ENCODE measurements at places on chromosomes 13 and 19. TPM values are rescaled to one million over a fixed set of nuclear protein-coding genes. Genes with fewer than 3 reads are reported as not detected.
A peak's percentile ranks its signal among the peaks of the same experiment; 100 is the strongest.

COL4A1 gene
- polyA plus RNA-seq = 0.03 TPM

GRCh38 chr19:50896591-50897190 is 14.5 kb downstream of the KLK4 start:
- no peak overlapping the region for H3K27ac ChIP-seq
- H3K36me3 ChIP-seq = no peaks in the 10 kb centered on the region
- H3K4me1 ChIP-seq = no peaks in the 10 kb centered on the region
- H3K4me3 ChIP-seq = no peak overlapping the region
- no peaks in the 10 kb centered on the region for H3K27me3 ChIP-seq

TMEM147 gene
- 188 TPM for polyA plus RNA-seq

GRCh38 chr13:105048677-105049076 is 1486.8 kb downstream of the EFNB2 start:
- H3K4me3 ChIP-seq = no peak overlapping the region
- DNase-seq = no peak
- H3K36me3 ChIP-seq = no peaks in the 10 kb centered on the region
- H3K4me1 ChIP-seq = no peaks in the 10 kb centered on the region
- H3K27me3 ChIP-seq = no peaks in the 10 kb centered on the region
- H3K27ac ChIP-seq = no peak overlapping the region

- H3K4me1 ChIP-seq = no peaks in the 10 kb centered on the region
- H3K27ac ChIP-seq = no peak overlapping the region
- no peak overlapping the region for H3K4me3 ChIP-seq
- DNase-seq = no peak
Measured at GRCh38 chr19:36090910-36091695, 19.8 kb upstream of the OVOL3 start.

ADGRE2 gene
- not detected for polyA plus RNA-seq

- H3K27ac ChIP-seq = no peak overlapping the region
- H3K4me1 ChIP-seq = peaks cover 6% of the 10 kb centered on the region
- H3K36me3 ChIP-seq = no peaks in the 10 kb centered on the region
- no peak for DNase-seq
Measured at GRCh38 chr13:25981060-25981459, 70.8 kb downstream of the SHISA2 start.

GRCh38 chr13:46961719-46962118 is 64.9 kb upstream of the HTR2A start:
- no peaks in the 10 kb centered on the region for H3K36me3 ChIP-seq
- no peak overlapping the region for H3K4me3 ChIP-seq
- no peaks in the 10 kb centered on the region for H3K27me3 ChIP-seq
- no peaks in the 10 kb centered on the region for H3K4me1 ChIP-seq

GRCh38 chr13:30984620-30985019 is 52.2 kb downstream of the TEX26 start:
- no peaks in the 10 kb centered on the region for H3K4me1 ChIP-seq
- H3K36me3 ChIP-seq = no peaks in the 10 kb centered on the region
- DNase-seq = no peak
- H3K4me3 ChIP-seq = no peak overlapping the region
- no peaks in the 10 kb centered on the region for H3K27me3 ChIP-seq
- no peak overlapping the region for H3K27ac ChIP-seq

GRCh38 chr19:3324405-3324856 is 42.0 kb upstream of the NFIC start:
- H3K36me3 ChIP-seq = no peaks in the 10 kb centered on the region
- DNase-seq = peak; percentile 52
- no peaks in the 10 kb centered on the region for H3K4me1 ChIP-seq
- peaks cover 14% of the 10 kb centered on the region for H3K27me3 ChIP-seq
- no peak overlapping the region for H3K27ac ChIP-seq

- no peaks in the 10 kb centered on the region for H3K36me3 ChIP-seq
- peak within 1 kb of the TSS; percentile 93 for H3K27ac ChIP-seq
- DNase-seq = no peak
- H3K27me3 ChIP-seq = no peaks in the 10 kb centered on the region
- H3K4me3 ChIP-seq = peak within 1 kb of the TSS; percentile 95
Measured at GRCh38 chr19:49766930-49767299, at the start of gene AP2A1. Gene AP2A1 (plus strand): TSS chr19:49767001. CDS start chr19:49767134, 133 bp downstream.

GJA3 gene
- polyA plus RNA-seq = 0.04 TPM

DNA sequence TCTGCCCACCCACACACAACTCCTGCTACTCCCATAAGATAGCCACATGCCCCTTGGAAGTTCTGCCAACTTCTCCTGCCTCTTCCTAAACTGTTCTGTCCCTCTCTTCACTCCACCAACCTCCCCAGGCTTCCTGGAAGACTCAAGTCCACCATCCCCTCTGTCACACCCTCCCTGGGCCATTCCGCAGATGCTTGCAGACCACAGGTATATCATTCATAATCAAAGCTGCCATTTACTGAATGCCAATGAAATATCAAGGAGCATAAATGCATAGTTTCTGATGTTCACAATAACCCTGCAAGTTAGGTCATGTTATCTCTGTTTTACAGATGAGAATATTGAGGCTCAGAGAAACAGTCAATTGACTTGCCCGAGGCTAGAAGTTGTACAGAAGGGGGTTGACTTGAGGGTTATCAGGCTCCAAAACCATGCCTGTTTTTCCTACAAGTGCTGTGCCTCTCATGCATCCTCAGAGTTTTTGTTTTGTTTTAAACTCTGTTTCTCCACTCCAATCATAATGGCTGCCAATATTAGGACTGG is 135.6 kb downstream of the SLC7A1 start:
- no peak for DNase-seq
- H3K36me3 ChIP-seq = no peaks in the 10 kb centered on the region
- H3K27ac ChIP-seq = no peak overlapping the region
- H3K4me1 ChIP-seq = no peaks in the 10 kb centered on the region

LILRA5 gene
- not detected for polyA plus RNA-seq

- H3K36me3 ChIP-seq = no peaks in the 10 kb centered on the region
- no peak overlapping the region for H3K4me3 ChIP-seq
- no peak overlapping the region for H3K27ac ChIP-seq
- H3K27me3 ChIP-seq = no peaks in the 10 kb centered on the region
- H3K4me1 ChIP-seq = peaks cover 26% of the 10 kb centered on the region
- no peak for DNase-seq
Measured at GRCh38 chr19:29804493-29804892, 7.3 kb upstream of the CCNE1 start.

GRCh38 chr13:49409008-49409407 is 34.9 kb downstream of the CAB39L start:
- H3K27ac ChIP-seq = no peak overlapping the region
- no peaks in the 10 kb centered on the region for H3K27me3 ChIP-seq
- DNase-seq = no peak
- H3K36me3 ChIP-seq = no peaks in the 10 kb centered on the region
- no peaks in the 10 kb centered on the region for H3K4me1 ChIP-seq

- H3K27me3 ChIP-seq = no peaks in the 10 kb centered on the region
- H3K27ac ChIP-seq = peak overlapping the region; percentile 76
- H3K36me3 ChIP-seq = no peaks in the 10 kb centered on the region
- H3K4me3 ChIP-seq = peak overlapping the region; percentile 71
Measured at GRCh38 chr13:50513300-50513877, 330.1 kb downstream of the DLEU7 start.

CPAMD8 gene
- 0.34 TPM for polyA plus RNA-seq

CGB1 gene
- polyA plus RNA-seq = not detected

SLC8A2 gene
- polyA plus RNA-seq = not detected

DNA sequence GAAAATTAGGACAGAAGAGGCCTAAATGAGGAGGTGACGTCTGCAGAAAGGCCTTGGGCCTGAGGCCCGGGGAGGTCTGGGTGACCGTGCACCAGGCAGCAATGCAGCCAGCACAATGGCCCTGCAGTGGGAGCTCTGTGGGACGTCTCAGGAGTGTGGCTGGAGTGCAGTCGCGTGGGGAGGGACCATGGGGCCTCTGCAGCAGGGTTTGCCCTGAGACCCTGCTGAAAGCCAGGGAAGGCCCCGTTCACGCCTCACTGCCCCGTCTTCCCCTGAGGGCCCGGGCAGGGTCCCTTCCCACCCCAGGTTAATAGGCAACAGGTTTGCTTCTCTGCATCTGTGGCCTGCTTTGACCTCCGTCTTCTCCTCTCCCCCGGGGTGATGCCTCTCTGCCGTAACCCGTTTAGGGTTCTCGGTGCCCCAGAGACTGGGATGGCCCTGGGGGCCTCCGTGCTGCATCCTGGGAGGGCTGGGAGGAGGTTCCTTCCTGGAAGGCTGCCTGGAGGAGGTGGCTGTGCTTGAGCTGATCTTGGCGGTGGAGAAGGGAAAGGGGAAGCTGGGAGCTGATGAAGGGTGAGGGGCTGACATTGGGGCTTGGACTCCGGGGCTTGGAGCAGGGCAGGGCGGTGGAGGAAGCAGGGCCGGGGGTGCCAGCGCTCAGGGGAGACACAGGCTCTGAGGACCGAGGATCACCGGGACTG is 9.7 kb downstream of the PALM start:
- H3K27ac ChIP-seq = peak overlapping the region; percentile 49
- no peak overlapping the region for H3K4me3 ChIP-seq
- no peaks in the 10 kb centered on the region for H3K27me3 ChIP-seq
- no peak for DNase-seq

APOC1 gene
- polyA plus RNA-seq = 1,480 TPM

DNA sequence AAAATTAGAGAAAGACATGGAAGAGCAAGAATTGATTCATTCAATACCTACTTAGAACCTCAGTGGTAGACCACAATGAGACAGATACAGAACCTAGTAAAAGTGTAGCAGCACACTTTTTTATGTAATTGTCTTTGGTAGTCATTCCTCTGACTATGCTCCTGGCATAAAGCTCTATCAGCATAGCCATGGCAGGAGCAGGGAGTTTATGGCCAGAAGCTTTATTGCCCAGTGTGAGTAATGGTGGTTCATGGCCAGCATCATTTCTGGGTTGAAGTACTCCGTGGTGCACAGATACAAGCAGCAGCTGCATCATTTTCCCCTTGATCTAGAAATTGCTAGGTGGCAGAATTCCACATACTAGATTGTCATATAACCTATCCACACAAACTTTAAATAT is 352.6 kb downstream of the TBC1D4 start:
- no peak for DNase-seq
- no peaks in the 10 kb centered on the region for H3K27me3 ChIP-seq
- H3K27ac ChIP-seq = no peak overlapping the region
- no peak overlapping the region for H3K4me3 ChIP-seq

DNA sequence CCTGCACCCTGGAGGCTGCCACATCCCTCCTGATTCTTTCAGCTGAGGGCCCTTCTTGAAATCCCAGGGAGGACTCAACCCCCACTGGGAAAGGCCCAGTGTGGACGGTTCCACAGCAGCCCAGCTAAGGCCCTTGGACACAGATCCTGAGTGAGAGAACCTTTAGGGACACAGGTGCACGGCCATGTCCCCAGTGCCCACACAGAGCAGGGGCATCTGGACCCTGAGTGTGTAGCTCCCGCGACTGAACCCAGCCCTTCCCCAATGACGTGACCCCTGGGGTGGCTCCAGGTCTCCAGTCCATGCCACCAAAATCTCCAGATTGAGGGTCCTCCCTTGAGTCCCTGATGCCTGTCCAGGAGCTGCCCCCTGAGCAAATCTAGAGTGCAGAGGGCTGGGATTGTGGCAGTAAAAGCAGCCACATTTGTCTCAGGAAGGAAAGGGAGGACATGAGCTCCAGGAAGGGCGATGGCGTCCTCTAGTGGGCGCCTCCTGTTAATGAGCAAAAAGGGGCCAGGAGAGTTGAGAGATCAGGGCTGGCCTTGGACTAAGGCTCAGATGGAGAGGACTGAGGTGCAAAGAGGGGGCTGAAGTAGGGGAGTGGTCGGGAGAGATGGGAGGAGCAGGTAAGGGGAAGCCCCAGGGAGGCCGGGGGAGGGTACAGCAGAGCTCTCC is 6.9 kb upstream of the CEACAM5 start:
- H3K4me3 ChIP-seq = no peak overlapping the region
- H3K4me1 ChIP-seq = no peaks in the 10 kb centered on the region
- H3K27ac ChIP-seq = no peak overlapping the region
- H3K36me3 ChIP-seq = no peaks in the 10 kb centered on the region
- DNase-seq = no peak

GRCh38 chr13:60933638-60934037 is 482.0 kb downstream of the PCDH20 start:
- DNase-seq = no peak
- H3K36me3 ChIP-seq = no peaks in the 10 kb centered on the region
- no peaks in the 10 kb centered on the region for H3K27me3 ChIP-seq
- H3K4me3 ChIP-seq = no peak overlapping the region
- no peak overlapping the region for H3K27ac ChIP-seq
- no peaks in the 10 kb centered on the region for H3K4me1 ChIP-seq

DNA sequence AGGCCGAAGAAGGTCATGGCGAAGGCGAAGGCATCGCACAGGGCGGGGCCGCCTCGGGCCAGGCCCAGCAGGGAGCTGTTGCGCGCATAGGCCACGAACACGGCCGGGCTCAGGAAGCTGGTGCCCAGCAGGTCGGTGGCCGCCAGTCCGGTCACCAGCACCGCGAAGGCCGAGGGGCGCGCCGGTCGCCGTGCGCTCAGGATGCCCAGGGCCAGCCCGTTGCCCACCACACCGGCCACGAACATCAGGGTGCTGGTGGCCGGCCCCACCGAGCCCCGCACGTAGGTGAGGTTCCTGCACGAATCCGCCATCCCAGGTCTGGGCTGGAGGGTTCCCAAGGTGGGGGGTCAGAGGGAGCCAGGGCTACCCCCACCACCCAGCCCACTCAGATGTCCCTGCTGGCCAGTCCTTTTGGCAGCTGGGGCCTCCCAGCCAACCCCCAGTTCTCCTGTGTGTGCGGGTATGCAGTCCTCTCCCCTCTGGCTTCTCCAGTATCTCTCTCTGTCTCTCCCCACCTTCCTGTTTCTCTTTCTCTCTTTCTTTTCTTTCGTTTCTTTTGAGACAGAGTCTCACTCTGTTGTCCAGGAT is 880 bp downstream of the PTGIR start:
- DNase-seq = no peak
- H3K27ac ChIP-seq = no peak overlapping the region
- H3K4me1 ChIP-seq = peaks cover 33% of the 10 kb centered on the region
- H3K27me3 ChIP-seq = peaks cover 40% of the 10 kb centered on the region
- no peaks in the 10 kb centered on the region for H3K36me3 ChIP-seq

MEIS3 gene
- polyA plus RNA-seq = 0.70 TPM

FGF9 gene
- not detected for polyA plus RNA-seq

OLFM2 gene
- polyA plus RNA-seq = 0.63 TPM

GRCh38 chr13:42865768-42866102 is 84.4 kb downstream of the FAM216B start:
- no peaks in the 10 kb centered on the region for H3K36me3 ChIP-seq
- no peak for DNase-seq
- no peaks in the 10 kb centered on the region for H3K4me1 ChIP-seq
- no peak overlapping the region for H3K27ac ChIP-seq
- no peak overlapping the region for H3K4me3 ChIP-seq

LIM2 gene
- 1.3 TPM for polyA plus RNA-seq

GRCh38 chr19:20247016-20247683 is 80.1 kb downstream of the ZNF486 start:
- H3K4me1 ChIP-seq = no peaks in the 10 kb centered on the region
- no peaks in the 10 kb centered on the region for H3K36me3 ChIP-seq
- H3K27me3 ChIP-seq = no peaks in the 10 kb centered on the region
- no peak overlapping the region for H3K27ac ChIP-seq

- no peaks in the 10 kb centered on the region for H3K27me3 ChIP-seq
- H3K36me3 ChIP-seq = no peaks in the 10 kb centered on the region
- DNase-seq = no peak
Measured at GRCh38 chr13:65932587-65933239, 1297.4 kb downstream of the PCDH9 start.
